ENCODE measurements at places on chromosomes 5 and 9.
A peak's percentile ranks its signal among the peaks of the same experiment; 100 is the strongest.

DNA sequence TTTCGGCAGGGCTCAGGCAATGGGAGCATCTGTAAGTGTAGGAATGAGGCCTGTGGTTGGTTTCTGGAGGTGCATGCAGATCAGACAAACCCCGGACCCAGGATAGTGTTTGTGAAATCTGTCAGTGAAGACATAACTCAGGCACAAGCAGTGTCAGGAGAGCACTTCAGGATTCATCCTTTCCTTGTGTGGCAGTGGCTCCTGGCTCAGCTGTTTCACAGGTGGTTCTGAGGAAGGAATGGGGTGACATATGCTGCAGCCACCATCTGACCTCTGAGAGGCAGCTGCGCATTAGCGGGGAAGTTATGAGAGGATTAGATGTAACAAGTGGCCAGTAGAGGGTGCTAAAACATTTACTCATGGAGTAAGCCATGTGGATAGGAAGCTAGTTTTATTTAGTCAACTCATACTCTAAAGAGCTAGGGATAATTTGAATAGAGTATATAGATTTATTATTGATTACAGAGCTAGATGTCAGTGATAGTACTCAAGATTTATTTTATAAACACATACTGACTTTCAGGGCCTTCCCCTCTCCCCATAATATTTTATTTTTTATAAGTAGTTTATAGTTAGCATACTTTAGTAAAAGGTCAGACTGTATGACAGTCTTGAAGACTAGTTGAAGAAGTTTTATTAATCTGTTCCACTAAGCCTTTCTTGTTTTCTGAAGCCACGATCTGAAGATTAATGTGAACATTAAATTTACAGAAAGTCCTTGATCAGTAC is 28.4 kb downstream of the NNT start:
- DNase-seq = peak; percentile 90

GRCh38 chr9:101268426-101268825 is 116.4 kb downstream of the BAAT start:
- no peak for DNase-seq

GRCh38 chr5:54616031-54616430 is 98.5 kb downstream of the SNX18 start:
- peak; percentile 92 for DNase-seq

GRCh38 chr9:137804908-137805630 is 72.5 kb upstream of the CACNA1B start:
- DNase-seq = no peak

Data from cardiac fibroblast (primary cell).